ENCODE measurements at places on chromosomes 11 and 22.

GRCh38 chr11:15969701-15970329 is 386.5 kb downstream of the SOX6 start:
- no peak for DNase-seq

DNA sequence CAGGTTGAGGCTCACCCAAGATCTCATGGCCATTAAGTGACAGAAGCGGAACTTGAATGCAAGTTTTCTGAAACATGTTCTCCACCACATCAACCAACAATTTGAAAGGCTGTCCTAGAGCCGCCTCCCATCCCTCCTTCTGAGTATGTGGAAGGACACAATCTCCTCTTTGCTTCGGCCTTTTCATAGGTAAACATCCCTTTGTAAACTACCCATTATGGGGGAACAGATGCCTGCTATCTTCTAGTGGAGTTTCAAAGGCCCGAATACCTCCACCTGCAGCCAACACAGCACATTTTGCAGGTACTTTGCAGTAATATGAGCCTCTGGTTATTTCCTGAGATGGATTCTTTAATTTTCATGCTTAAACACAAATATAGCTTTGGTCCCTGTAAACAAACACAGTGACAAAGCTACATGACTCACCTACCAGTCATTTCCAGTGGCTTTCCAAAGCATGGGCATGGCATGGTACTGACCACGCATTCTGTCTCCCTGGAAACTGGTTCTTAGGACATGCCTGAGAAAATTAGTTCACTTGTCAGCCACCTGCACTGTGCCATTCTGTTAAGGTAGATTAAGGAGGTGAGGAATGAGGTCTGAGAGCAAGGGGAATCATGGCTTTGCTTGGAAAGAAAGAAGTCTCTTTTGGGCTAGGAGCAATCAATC is 60.2 kb downstream of the EHF start:
- DNase-seq, result no peak

DNA sequence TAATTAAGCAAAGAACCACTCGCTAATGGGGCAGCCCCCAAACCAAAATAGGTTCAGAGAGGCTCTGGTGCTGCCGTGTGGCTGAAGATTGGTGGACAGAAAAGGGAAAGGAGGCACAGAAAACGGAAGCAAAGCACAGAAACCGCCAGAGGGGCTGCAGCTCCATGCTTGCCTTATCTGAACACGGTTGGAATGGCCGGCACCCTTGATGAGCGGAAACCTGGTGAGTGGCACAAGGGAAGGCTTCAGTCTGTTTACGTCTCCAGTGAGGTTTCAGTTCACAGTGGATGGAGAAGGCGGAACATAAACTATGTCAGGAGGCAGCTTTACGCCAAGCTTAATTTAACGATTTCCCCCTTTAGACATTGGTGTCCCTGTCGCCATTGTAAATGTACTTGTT is 5.2 kb upstream of the PRR33 start:
- no peak for DNase-seq

DNA sequence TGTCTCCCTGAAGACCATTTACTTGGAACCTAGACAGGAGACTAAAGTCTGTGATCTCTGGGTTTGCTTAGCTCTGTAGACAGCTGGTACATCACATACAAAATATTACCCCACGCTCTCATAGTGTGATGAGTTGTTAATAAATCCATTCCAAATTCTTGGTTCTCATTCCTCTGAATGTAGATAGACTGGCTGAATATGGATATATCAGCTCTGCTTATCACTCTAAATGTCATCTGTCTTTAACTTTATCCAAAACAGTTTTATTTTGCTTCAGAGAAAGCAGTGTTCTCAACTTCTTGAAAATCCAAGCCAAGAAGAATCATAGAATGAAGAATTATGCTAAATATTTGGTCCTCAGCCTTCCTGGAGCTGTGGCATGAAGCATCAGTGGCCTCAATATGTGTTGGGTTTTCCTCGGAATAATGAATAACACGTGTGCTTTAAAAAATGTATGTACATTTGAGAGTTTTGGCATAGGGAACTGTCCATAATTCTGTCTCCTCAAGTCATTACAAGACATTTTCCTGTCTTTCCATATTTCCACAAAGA is 10.5 kb upstream of the LDLRAD3 start:
- no peak for DNase-seq

GRCh38 chr11:27563201-27563600 is 56.6 kb upstream of the LIN7C start:
- no peak for DNase-seq

DNA sequence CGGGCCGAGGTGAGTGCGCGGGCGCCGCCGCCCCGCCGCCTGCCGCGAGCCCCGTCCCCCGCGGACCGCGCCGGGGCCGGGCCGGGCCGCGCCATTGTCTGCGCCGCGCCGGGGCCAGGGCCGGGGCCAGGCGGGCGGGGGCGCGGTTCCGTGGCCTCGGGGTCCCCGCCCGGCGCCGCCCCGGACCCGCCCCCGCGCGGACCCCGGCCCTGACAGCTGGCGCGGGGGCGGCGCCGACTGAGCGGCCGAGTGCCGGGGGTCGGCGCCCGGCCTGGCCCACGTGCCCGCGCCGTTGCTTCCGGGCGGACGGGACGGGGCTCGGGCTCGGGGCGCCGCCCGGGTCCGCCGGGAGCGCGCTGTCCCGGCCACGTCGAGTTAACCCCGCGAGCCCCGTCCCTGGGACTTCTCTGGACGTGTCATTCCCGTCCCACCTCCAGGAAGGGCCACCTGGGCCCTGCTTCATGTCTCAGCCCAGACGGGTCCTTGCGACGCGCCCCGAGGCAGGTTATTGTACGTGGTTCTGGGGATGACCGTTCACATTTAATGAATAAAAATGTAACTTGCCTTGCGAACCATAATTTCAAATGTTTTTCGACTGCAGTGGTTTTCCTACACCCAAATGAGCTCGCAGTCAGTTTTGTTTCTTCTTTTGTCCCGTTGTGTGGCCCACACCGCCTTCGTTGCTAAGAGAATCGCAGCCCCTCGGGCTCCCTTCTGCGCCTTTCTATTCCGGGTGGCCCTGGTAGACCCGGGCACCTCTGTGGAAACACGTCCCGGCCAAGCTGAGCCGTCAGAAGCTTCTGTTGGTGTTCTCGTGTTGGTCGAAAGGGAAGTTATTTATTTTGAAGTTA is 562 bp downstream of the ZBED4 start:
- DNase-seq, result peak; percentile 30

DNA sequence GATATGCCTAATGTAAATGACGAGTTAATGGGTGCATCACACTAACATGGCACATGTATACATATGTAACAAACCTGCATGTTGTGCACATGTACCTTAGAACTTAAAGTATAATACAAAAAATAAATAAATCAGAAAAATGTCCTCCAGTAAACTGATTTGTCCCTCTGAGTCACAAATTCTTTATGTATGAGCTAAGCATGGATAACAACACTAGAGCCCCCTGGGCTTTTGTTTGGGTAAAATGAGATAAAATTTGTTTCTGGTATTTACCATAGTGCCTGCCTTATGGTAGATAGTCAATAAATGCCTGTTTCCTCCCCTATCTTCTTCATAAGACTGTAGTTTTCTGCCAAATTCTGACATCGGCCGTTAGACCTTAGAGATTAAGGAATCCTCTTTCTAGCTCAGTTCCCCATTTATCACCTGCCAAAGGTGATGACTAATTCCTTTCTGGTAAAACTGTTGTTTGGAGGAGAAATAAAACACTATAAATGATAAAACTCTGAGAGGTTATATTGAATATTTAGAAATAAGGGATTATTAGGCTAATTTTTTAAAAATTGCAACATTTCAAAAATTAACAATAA is 43.6 kb upstream of the LUZP2 start:
- DNase-seq, result no peak

DNA sequence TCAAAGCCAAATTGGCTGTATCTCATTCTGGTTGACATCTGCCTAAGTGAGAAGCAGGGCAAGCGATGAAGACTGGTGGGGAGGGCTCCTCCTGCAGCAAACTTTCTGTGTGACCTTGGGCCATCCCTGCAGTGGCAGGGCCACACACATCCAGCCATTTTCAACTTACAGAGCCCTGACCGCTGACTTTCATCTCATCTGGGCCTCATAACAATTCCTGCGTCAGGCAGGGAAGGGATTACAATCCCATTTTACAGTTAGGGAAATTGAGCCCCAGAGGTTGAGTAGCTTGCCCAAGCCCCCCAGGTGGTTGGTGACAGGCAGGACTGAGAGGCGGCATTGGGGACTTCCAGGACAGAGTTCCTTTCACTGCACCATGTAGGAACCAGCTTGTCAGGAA is 21.9 kb downstream of the TPBGL start:
- DNase-seq, result no peak

- no peak for DNase-seq
Observed at GRCh38 chr11:12213883-12214282, 103.5 kb downstream of the MICAL2 start.

DNA sequence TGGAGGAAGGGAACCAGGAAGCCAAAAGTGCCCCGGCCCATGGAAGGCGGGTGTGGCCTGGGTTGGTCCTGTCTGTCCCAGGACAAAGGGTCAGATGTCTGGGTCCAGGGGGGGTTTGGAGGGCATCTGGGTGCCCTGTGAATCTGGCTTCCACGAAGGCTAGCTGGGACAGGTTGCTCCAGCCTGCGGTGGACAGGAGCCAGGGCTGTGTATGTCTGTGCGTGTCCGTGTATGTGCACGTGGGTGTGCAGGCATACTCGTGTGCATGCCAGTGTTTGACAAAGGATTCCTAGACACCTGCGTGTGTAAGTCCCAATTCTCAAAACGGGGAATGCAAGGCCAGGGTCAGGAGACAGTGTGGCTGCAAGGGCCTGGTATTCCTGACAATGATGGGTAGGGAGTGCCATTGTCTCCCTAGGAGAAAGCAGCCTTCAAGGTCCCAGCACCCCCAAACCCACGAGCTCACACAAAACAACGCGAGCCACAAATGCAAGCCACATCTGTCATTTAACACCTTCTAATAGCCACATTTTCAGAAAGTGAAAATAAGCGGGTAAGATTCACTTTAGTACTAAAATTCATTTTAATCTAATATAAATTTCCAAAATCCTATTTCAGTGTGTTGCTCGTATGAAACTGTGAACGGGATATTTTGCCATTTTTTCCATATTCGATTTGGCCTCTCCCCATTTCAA is 78.4 kb upstream of the WNT7B start:
- DNase-seq, result no peak

GRCh38 chr11:67640021-67640757 is 626 bp upstream of the TBX10 start:
- peak; percentile 66 for DNase-seq

- no peak for DNase-seq
Observed at GRCh38 chr22:49785046-49785521, 42.6 kb downstream of the BRD1 start.

- no peak for DNase-seq
Observed at GRCh38 chr11:111395081-111395480, 16.0 kb upstream of the POU2AF1 start.

GRCh38 chr11:16861862-16862261 is 123.4 kb downstream of the C11orf58 start:
- DNase-seq, result no peak

DNA sequence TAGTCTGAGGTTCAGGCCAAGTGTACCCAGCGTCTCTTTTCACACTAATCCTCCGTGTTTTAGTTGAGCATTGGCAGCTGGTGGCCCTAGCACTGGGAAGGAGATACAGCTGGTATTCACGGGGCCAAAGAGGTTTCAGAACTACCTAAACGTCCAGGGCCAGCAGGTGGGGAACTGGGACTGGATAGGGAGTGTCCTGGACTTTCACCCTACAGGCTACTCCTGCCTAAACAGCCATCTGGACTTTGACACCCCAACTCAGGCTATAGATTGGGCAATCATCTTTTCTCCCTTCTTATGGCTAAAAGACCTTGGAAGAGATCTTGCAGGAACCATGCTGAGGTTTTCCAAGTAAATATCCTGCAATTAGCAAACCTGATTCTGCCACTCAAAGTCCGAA is 2.8 kb downstream of the SPON1 start:
- DNase-seq, result no peak

GRCh38 chr22:31210556-31211421 is 1.3 kb upstream of the LIMK2 start:
- peak; percentile 26 for DNase-seq

DNA sequence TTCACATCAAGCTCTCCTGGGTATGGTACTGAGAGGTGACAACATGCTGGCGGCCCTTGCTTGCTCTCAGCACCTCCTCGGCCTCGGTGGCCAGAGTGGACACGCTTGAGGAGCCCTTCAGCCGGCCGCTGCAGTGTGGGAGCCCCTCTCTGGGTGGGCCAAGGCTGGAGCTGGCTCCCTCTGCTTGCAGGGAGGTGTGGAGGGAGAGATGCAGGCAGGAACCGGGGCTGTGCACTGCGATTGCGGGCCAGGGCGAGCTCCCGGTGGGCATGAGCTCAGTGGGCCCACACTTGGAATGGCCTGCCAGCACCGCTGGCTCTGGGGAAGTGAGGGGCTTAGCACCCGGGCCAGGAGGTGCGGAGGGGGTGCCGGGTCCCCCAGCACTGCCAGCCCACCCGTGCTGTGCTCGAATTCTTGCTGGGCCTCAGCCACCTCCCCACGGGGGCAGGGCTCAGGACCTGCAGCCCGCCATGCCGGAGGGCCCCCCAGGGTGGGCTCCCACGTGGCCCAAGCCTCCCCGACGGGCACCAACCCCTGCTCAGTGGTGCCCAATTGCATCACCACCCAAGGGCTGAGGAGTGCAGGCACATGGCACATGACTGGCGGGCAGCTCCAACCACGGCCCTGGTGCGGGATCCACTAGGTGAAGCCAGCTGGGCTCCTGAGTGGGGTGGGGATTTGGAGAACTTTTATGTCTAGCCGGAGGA is 106.2 kb downstream of the RAB38 start:
- no peak for DNase-seq

All from CD4-positive, alpha-beta T cell treated with Interleukin-15 for 1 hour (primary cell).